GM23338 (cell line): ENCODE measurements at places on chromosomes 6 and 20.

DNA sequence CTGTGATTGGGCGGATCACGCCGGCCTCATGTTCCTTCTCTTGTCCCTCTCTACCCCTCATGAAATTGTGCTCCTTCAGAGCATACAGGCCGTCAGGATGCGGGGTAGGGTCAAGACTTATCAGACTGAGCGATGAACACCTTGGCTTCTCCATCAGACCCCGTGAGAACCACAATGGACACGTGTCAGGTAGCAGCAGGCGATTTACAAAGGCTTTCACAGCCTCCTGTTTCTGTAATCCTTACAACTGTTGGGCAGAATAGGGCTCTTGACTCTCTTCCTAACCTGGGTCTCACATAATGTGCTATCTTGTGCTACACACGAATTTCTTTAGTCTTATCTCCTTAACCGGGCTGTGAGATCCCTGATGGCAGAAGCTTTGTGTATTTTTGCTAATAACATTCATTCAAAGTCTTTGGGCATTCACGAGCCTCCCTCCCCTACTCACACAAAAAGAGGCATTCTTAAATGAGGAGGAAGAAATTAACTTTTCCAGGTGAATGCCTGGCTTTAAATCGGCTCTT is 122.9 kb upstream of the SLC22A23 start:
- peaks cover 8% of the 10 kb centered on the region; the same call in 1 of the 2 replicates for H3K4me1 ChIP-seq
- H3K27me3 ChIP-seq = no peaks in the 10 kb centered on the region
- no peak overlapping the region for H3K4me3 ChIP-seq
- no peak overlapping the region for H3K27ac ChIP-seq
- no peak for DNase-seq

GRCh38 chr20:10562899-10563298 is 110.9 kb downstream of the JAG1 start:
- H3K4me1 ChIP-seq = peaks cover 19% of the 10 kb centered on the region
- H3K27me3 ChIP-seq = no peaks in the 10 kb centered on the region
- no peak overlapping the region for H3K4me3 ChIP-seq
- no peak for DNase-seq

GRCh38 chr20:3935295-3935955 is 46.2 kb downstream of the PANK2 start:
- H3K27ac ChIP-seq = no peak overlapping the region
- H3K36me3 ChIP-seq = no peaks in the 10 kb centered on the region
- peaks cover 10% of the 10 kb centered on the region for H3K4me1 ChIP-seq
- no peak for DNase-seq

DNA sequence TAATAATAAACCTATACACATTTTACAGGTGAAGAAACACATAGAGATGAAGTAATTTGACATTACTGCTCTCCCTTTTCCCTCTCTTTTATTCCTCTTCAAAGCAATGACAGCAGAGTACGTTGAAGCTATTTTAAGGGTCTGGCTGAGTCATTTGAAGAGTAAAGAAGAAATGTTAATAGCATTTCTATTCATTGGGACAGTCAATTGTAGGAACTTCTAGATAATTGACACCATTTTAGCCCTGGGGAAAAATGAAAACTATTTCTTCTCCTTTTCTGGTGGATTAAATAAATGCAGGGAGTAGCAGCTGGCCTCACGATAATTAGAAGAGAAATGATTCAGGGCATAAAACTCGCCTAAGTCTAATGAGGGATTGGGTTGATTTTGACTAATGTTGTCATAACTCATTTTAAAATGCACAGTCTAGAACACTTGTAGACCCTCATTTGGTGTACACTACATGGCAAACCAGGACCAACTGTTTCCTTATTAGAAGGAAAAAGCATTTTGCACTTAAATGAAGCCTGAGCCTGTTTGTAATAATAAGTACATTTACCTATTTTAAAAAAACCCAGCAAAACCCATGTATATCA is 48.1 kb downstream of the RIPOR2 start:
- no peak overlapping the region for H3K4me3 ChIP-seq
- H3K4me1 ChIP-seq = peaks cover 26% of the 10 kb centered on the region
- H3K27me3 ChIP-seq = no peaks in the 10 kb centered on the region
- no peak overlapping the region for H3K27ac ChIP-seq
- no peak for DNase-seq
